ENCODE measurements at places on chromosomes 3 and 15. TPM values are rescaled to one million over a fixed set of nuclear protein-coding genes. Genes with fewer than 3 reads are reported as not detected.

DNA sequence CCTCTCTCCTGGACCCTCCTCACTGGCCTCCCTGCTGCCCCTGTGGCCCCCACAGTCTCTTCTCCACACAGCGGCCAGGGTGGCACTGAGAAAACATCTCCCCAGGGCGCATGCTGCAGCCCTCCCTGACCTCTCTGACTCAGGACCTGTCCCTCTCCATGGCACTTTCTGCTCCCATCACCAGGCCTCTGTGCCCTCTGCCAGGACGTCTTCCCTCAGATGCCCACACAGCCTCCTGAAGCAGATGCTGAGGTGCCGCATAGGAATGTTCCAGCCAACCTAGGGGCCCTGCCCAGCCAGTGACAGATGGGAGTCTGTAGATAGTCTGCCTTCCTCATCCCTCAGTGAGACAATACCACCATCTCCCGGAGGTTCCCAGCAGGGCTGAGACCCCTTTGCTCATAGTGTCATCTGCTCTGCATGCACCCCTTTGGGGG is 8.7 kb downstream of the MYL3 start:
- H3K27ac ChIP-seq: no peak overlapping the region
- H3K4me3 ChIP-seq: no peak overlapping the region
- DNase-seq: no peak
- H3K27me3 ChIP-seq: peaks cover 3% of the 10 kb centered on the region
- H3K36me3 ChIP-seq: no peaks in the 10 kb centered on the region

The PLA2G4E gene
- not detected for total RNA-seq

DNA sequence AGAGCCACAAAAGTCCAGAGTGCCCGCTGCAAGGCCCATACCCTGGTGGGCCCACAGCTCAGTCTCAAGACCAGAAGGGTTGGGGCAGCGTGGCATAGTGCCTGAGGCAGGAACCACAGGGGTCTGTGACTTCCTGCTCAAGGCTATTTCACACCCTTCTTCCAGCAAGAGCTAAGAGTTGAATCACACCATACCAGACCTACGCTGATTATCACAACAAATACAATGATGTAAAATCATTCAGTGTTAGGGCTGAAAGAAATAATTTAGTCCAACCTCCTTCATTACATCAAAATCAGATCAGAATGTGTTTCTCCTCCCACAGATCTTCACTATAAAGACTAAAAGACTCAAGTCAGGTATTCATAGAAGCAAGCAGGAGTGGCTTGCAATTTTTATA is 27.8 kb upstream of the ST8SIA2 start:
- H3K4me1 ChIP-seq: no peaks in the 10 kb centered on the region
- no peak overlapping the region for H3K4me3 ChIP-seq
- DNase-seq: no peak
- H3K27me3 ChIP-seq: no peaks in the 10 kb centered on the region

DNA sequence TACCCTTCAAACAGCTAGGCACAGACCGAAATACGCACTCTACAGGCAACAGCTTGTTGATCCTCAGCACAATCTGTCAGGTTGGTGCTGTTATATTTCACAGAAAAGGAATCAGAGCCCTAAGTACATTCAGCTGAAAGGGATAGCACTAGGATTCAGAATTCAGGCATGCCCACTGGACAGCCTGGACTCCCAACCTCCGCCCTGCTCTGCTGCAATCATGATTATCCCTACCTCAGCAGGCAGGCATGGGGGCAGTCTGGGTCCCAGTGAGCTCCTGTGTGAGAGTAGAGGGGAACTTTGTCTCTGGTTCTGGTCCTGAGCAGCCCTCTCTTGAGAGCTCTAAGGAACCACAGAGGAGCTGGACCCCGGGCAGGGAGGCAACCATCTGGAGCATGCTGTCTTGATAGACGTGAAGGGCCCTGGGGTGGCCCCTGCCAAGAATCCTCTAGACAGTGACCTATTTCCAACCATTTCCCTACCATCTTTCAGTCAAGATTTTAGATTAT is 23.4 kb upstream of the NOX5 start:
- no peak overlapping the region for H3K27ac ChIP-seq
- H3K36me3 ChIP-seq: no peaks in the 10 kb centered on the region
- no peak overlapping the region for H3K4me3 ChIP-seq

- no peak overlapping the region for H3K4me3 ChIP-seq
- no peaks in the 10 kb centered on the region for H3K36me3 ChIP-seq
- H3K27me3 ChIP-seq: no peaks in the 10 kb centered on the region
- no peak overlapping the region for H3K27ac ChIP-seq
- no peaks in the 10 kb centered on the region for H3K4me1 ChIP-seq
Measured at GRCh38 chr3:141530415-141530768, 43.6 kb downstream of the RASA2 start.

- H3K36me3 ChIP-seq: no peaks in the 10 kb centered on the region
- no peak overlapping the region for H3K4me3 ChIP-seq
- H3K27me3 ChIP-seq: no peaks in the 10 kb centered on the region
Measured at GRCh38 chr3:182078316-182078715, 366.6 kb downstream of the SOX2 start.

The B3GNT5 gene
- total RNA-seq: 11.0 TPM

DNA sequence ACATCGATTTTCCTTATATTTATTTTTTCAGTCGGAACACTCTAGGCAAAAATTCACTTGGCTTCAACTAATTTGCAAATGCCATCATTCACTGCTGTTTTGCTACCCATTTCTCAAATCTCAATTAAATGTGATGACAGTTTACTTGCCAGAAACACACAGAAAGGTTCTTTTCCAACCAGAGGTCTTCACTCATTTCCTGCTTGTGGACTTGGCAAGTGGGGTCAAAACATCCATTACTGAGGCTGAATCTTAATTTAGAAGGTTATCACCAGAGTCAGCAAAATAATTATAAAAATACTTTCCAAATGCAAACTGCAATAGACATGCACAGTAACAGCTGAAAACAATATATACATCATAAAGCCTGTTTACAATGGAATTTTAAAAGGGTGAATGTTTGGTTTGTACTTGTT is 625.4 kb upstream of the TBL1XR1 start:
- H3K4me3 ChIP-seq: no peak overlapping the region
- no peaks in the 10 kb centered on the region for H3K36me3 ChIP-seq
- H3K4me1 ChIP-seq: peaks cover 5% of the 10 kb centered on the region
- DNase-seq: no peak
- H3K27ac ChIP-seq: no peak overlapping the region

DNA sequence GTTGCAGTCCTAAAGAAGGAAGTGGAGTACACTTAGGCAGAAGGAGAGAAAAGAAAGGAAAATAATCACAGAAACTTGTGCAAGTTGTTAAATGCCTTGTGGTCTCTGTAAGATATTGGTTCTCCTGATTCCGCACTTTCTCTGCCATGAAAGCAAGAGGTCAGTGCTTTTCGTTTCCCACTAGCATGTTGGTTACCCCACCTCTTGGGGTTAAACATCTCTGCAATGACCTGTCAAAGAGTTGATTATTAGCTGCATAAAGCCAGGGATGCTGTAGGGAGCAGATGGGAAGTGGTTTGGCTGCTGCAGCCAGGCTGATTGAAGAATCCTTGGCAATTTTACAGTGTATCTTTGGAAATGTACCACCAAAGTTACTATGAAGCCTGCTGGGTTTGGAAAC is 33.3 kb downstream of the ZNF609 start:
- no peak for DNase-seq
- H3K27me3 ChIP-seq: no peaks in the 10 kb centered on the region
- no peak overlapping the region for H3K4me3 ChIP-seq
- peaks cover 3% of the 10 kb centered on the region for H3K4me1 ChIP-seq

- no peak for DNase-seq
- H3K36me3 ChIP-seq: no peaks in the 10 kb centered on the region
- H3K4me1 ChIP-seq: peaks cover 25% of the 10 kb centered on the region
- H3K4me3 ChIP-seq: no peak overlapping the region
- H3K27me3 ChIP-seq: no peaks in the 10 kb centered on the region
Measured at GRCh38 chr15:99403597-99403996, 152.3 kb downstream of the LRRC28 start.

The ALPK3 gene
- 5.8 TPM for total RNA-seq

The GJD2 gene
- total RNA-seq: 1.8 TPM

The AHSG gene
- total RNA-seq: 1.5 TPM

The DPPA4 gene
- total RNA-seq: 10.1 TPM

The ISL2 gene
- 0.28 TPM for total RNA-seq

The SLC28A2 gene
- not detected for total RNA-seq

- no peaks in the 10 kb centered on the region for H3K27me3 ChIP-seq
- no peak for DNase-seq
- peaks cover 14% of the 10 kb centered on the region for H3K4me1 ChIP-seq
- H3K36me3 ChIP-seq: no peaks in the 10 kb centered on the region
Measured at GRCh38 chr3:72143322-72143721, 358.4 kb upstream of the PROK2 start.

The CKMT1B gene
- 17.7 TPM for total RNA-seq

GRCh38 chr15:44328135-44328534 is 39.6 kb downstream of the GOLM2 start:
- H3K4me3 ChIP-seq: no peak overlapping the region
- no peaks in the 10 kb centered on the region for H3K27me3 ChIP-seq
- H3K27ac ChIP-seq: no peak overlapping the region
- H3K36me3 ChIP-seq: peaks cover 2% of the 10 kb centered on the region
- H3K4me1 ChIP-seq: no peaks in the 10 kb centered on the region
- DNase-seq: no peak

GRCh38 chr3:128590948-128591347 is 59.7 kb downstream of the RPN1 start:
- no peaks in the 10 kb centered on the region for H3K27me3 ChIP-seq
- H3K27ac ChIP-seq: no peak overlapping the region
- no peak overlapping the region for H3K4me3 ChIP-seq
- H3K36me3 ChIP-seq: no peaks in the 10 kb centered on the region

- H3K27me3 ChIP-seq: no peaks in the 10 kb centered on the region
- H3K4me1 ChIP-seq: no peaks in the 10 kb centered on the region
- DNase-seq: no peak
- H3K4me3 ChIP-seq: no peak overlapping the region
- no peak overlapping the region for H3K27ac ChIP-seq
Measured at GRCh38 chr3:70386846-70387245, 74.4 kb upstream of the MDFIC2 start.

DNA sequence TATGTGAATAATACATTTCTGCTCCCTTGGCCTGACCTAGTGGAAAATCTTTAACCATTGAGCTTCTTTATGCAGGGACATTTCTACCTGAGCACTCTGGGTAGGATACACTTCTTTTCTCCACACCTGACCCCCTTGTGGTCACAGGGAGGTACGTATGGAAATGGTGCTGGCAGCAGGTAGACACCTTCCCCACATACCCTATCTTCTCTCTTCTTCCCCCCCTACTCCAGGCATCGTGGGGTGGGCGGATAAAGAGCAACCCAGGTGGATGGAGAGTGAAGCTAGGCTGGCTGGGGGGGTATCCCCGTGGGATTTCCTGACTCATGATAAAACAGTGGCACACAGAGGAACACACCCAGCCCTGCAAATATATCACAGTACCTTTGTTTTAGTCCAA is 312.1 kb downstream of the ARRDC4 start:
- H3K36me3 ChIP-seq: no peaks in the 10 kb centered on the region
- H3K4me3 ChIP-seq: no peak overlapping the region
- no peaks in the 10 kb centered on the region for H3K27me3 ChIP-seq
- DNase-seq: no peak
- H3K27ac ChIP-seq: no peak overlapping the region

The SLC22A13 gene
- total RNA-seq: 0.40 TPM

DNA sequence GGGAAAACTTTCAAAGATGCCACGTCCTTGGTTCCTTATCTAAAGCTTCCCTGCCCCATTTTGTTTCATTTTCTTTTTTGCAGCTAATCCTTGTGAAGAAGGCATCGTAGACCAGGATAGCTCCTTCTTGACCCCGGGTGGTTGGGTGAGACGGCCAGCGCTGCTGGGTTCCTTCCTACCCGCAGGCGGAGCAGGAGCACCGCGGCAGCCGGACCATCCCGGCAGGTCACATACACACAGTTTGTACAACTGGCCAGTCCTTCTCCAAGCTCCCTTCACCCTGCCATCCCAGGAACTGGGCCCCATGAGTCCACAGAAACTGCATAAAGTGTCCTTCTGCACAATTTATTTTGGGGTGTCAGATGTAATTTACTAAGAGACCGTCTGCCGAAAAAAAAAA is 83.9 kb downstream of the MEGF11 start:
- H3K4me1 ChIP-seq: peaks cover 8% of the 10 kb centered on the region
- H3K4me3 ChIP-seq: no peak overlapping the region
- H3K36me3 ChIP-seq: no peaks in the 10 kb centered on the region
- no peak overlapping the region for H3K27ac ChIP-seq
- H3K27me3 ChIP-seq: no peaks in the 10 kb centered on the region

The GOLGA8R gene
- total RNA-seq: 5.5 TPM
